ENCODE measurements at places on chromosomes 7 and 10. TPM values are rescaled to one million over a fixed set of nuclear protein-coding genes. Genes with fewer than 3 reads are reported as not detected.
A peak's percentile ranks its signal among the peaks of the same experiment; 100 is the strongest.

Gene TET1
- total RNA-seq: 1.5 TPM

DNA sequence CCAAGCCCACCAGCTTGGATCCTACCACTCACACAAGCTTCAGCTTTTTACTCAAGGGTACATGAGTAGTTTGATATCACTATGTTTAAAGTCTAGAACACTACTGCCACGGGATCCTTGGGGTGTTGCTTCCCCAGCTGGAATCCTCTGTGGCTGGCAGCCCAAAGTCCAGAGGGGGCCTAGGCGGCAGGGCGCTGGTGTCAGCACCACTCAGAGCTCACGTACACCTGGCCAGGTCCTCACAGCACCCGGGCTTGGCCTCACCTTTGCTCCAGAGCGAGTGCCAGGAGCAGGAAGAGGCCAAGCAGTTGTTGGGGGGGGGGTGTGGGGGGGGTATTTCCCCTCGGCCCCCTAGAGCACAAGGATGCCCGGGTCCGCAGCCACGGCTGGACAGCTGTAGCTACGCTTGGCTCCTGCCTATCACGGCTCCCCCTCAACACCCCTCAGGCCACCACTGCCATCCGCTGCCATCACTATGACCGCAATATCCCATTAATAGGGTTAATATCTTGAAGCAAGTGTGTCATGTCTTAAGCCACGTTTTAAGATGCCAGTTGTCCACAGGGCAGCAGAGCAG is 17.0 kb downstream of the ZDHHC6 start:
- H3K4me1 ChIP-seq: no peaks in the 10 kb centered on the region
- no peak for DNase-seq
- peaks cover 71% of the 10 kb centered on the region for H3K36me3 ChIP-seq
- H3K27ac ChIP-seq: no peak overlapping the region
- no peak overlapping the region for H3K4me3 ChIP-seq
- no peaks in the 10 kb centered on the region for H3K27me3 ChIP-seq

Gene TEX47
- total RNA-seq: not detected

GRCh38 chr7:94941844-94942632 is 34.6 kb downstream of the PPP1R9A start:
- H3K36me3 ChIP-seq: no peaks in the 10 kb centered on the region
- DNase-seq: no peak
- no peak overlapping the region for H3K27ac ChIP-seq
- H3K27me3 ChIP-seq: no peaks in the 10 kb centered on the region

Gene GIMAP4
- total RNA-seq: 448 TPM

Gene TRIM50
- total RNA-seq: not detected

DNA sequence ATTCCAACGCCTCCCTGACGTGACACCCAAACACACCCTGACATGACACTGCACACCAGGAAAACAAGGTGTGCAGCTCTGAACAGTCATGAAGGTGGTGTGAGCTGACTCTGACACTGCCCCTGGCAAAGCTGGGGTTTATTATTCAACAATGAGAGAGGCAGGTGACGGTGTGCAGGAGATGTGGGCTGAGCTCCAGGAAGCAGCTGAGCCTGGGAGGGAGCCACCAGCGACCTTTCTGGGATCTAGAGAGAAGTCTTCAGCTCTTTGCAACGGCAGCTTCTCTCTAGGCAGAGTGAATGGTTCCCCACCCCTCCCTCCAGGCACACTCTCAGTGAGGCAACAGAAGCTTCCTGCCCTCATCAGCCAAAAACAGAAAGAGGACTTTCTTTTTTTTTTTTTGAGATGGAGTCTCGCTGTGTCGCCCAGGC is 65.6 kb downstream of the SH3PXD2A start:
- H3K4me1 ChIP-seq: peaks cover 5% of the 10 kb centered on the region
- no peak for DNase-seq

- no peaks in the 10 kb centered on the region for H3K4me1 ChIP-seq
- H3K36me3 ChIP-seq: no peaks in the 10 kb centered on the region
- peaks cover 3% of the 10 kb centered on the region for H3K27me3 ChIP-seq
- H3K4me3 ChIP-seq: no peak overlapping the region
- H3K27ac ChIP-seq: no peak overlapping the region
Observed at GRCh38 chr7:112414855-112415490, 35.3 kb upstream of the IFRD1 start.

GRCh38 chr7:44106311-44107065 is 2.3 kb downstream of the AEBP1 start:
- H3K27me3 ChIP-seq: peaks cover 7% of the 10 kb centered on the region
- peaks cover 5% of the 10 kb centered on the region for H3K4me1 ChIP-seq
- no peak for DNase-seq
- H3K36me3 ChIP-seq: no peaks in the 10 kb centered on the region

DNA sequence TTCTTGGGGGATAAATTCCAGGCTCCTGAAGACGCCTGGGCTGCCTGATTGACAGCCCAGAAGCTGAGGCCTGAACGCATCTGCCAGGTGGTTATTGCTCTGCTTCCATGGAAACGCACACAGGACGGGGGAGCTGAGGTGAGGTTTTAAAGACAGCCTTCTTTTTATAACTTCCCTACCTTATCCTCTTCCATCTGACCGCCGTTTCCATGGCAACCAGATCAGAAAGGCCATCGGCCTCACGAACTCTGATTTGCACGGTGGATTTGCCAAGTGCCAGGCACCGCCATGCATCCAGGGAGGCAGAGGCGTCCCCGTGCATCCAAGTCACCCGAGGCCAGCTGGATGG is 260.9 kb downstream of the ADARB2 start:
- H3K27me3 ChIP-seq: no peaks in the 10 kb centered on the region
- H3K4me3 ChIP-seq: no peak overlapping the region

- H3K27me3 ChIP-seq: no peaks in the 10 kb centered on the region
- no peak overlapping the region for H3K4me3 ChIP-seq
- DNase-seq: no peak
- no peak overlapping the region for H3K27ac ChIP-seq
- H3K4me1 ChIP-seq: no peaks in the 10 kb centered on the region
Observed at GRCh38 chr10:84765086-84765485, 436.7 kb downstream of the CCSER2 start.

DNA sequence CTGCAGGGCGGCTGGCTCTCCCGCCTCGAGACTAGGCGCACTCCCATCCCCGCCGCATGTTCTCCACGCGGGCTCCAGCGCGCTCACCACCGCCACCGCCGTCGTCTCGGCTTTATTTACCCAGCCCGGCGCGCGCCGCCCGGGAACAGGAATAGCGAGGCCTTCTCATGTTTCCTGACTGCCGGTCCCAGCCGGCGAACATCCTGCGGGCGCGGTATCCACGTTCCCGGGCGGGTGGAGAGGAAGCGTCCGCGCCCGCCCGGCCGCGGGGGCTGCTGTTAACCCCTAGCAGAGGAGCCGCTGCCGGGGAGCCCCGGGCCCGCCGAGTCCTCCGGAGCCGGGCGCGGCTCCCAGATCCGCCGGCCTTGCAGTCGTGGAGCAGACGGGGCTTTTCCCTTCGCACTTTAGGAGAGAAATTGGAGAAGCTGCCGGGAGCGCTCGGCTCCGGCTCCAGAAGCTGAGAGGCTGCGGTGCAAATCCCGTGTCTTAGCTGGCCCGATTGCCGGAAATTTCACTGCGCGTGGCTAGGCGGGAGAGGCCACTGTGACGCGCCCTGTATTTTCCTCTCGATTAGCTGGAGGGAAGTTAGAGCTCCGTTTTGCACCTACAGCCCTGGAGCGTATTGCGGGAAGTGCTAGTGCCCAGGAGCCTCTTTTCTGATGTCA is at the start of gene MKX:
MKX (minus strand) TSS at position 88 of the 665 bp plus-strand sequence. CDS start 2,404 bp downstream, outside the sequence.
- H3K4me3 ChIP-seq: peak within 1 kb of the TSS; percentile 68
- H3K36me3 ChIP-seq: no peaks in the 10 kb centered on the region
- peaks cover 45% of the 10 kb centered on the region for H3K27me3 ChIP-seq

DNA sequence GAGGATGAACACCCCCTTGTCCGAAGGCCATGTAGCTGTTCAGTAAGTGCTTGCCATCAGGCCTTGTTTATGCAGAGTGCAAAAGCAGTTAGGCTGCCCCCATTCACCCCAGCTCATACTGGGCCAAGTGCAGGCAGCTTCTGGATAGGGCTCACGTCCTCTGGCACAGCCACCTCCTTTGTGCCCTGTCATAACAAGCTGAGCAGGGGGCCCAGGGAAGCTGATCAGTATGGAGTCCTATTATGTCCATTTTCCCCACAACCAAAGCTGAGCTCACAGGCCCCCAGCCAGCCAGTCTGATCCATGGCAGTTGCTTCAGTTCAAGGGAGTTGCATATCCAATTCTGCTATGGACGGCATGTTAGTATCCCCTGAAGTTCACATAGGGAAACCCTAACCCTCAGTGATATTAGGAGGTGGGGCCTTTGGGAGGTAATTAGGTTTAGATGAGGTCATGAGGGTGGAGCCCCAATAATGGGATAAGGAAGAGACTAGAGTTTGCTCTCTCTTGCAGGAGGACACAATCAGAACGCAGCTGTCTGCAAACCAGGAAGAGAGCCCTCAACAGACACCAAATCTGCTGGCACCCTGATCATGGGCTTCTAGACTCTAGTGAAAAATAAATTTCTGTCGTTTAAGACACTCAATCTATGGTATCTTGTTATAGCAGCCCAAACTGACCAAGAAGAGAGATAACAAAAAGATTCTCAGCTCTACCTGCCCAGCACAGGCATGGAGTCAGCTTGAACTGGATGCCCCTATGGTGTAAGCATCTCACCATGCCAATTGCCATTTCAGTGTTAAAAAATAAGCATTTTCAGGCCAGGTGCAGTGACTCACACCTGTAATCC is 155.9 kb downstream of the FGFR2 start:
- H3K4me3 ChIP-seq: no peak overlapping the region
- H3K4me1 ChIP-seq: no peaks in the 10 kb centered on the region
- H3K27ac ChIP-seq: no peak overlapping the region
- no peaks in the 10 kb centered on the region for H3K27me3 ChIP-seq
- no peak for DNase-seq

Gene ARHGEF5
- total RNA-seq: 9.0 TPM

Gene EPO
- not detected for total RNA-seq

GRCh38 chr10:74451127-74451829 is 300.3 kb downstream of the ADK start:
- H3K27ac ChIP-seq: no peak overlapping the region
- H3K36me3 ChIP-seq: no peaks in the 10 kb centered on the region
- no peaks in the 10 kb centered on the region for H3K4me1 ChIP-seq
- DNase-seq: no peak
- H3K4me3 ChIP-seq: no peak overlapping the region

DNA sequence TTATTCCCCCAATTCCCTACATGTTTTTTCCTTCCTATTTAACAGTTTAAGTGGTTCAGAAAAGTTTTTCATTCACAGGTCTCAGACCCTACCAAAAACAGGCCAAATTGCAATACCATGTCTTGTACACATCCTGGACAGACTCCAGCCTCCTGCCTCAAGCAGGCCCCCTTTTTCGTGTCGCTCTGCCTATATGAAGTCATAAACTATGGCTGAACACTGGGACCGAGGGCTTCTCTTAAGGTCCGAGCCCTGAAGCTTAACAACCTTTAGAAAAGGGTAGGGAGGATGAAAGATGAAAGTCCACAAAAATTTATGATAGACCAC is 1.4 kb downstream of the FBXW4 start:
- peak overlapping the region; percentile 86 for H3K4me3 ChIP-seq
- peaks cover 50% of the 10 kb centered on the region for H3K4me1 ChIP-seq
- no peaks in the 10 kb centered on the region for H3K36me3 ChIP-seq
- no peak for DNase-seq

Gene CFAP69
- total RNA-seq: not detected

GRCh38 chr10:12444981-12445700 is 95.8 kb downstream of the CAMK1D start:
- no peak for DNase-seq
- no peaks in the 10 kb centered on the region for H3K27me3 ChIP-seq
- no peaks in the 10 kb centered on the region for H3K36me3 ChIP-seq
- H3K27ac ChIP-seq: no peak overlapping the region
- H3K4me3 ChIP-seq: no peak overlapping the region
- H3K4me1 ChIP-seq: peaks cover 14% of the 10 kb centered on the region

DNA sequence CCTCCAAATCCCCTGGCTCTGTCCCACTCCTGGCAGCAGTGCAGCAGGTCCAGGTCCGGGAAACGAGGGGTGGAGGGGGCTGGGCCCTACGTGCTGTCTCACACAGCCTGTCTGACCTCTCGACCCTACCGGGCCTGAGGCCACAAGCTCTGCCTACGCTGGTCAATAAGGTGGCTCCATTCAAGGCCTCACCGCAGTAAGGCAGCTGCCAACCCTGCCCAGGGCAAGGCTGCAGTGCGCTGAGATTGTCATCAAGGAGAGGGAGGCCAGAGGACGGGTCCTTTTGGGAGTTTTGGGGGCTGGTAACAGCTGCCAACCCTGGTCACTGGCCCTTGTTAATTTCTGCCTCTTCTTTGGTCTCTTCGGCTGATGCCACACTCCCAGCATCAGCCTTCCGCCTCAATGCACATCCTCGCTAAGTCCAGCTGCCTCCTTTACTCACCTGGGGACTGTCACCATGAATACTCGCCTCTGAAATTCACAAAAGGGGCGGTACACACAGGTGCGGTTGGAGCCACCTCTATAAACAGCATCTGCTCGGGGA is 3.5 kb downstream of the EPO start:
- H3K4me3 ChIP-seq: no peak overlapping the region
- H3K27me3 ChIP-seq: peaks cover 8% of the 10 kb centered on the region
- H3K4me1 ChIP-seq: peaks cover 5% of the 10 kb centered on the region
- no peaks in the 10 kb centered on the region for H3K36me3 ChIP-seq

Gene LRMDA
- not detected for total RNA-seq

- no peaks in the 10 kb centered on the region for H3K27me3 ChIP-seq
- no peaks in the 10 kb centered on the region for H3K4me1 ChIP-seq
- no peak for DNase-seq
- H3K4me3 ChIP-seq: no peak overlapping the region
- H3K36me3 ChIP-seq: no peaks in the 10 kb centered on the region
Observed at GRCh38 chr10:49595713-49596492, 14.2 kb upstream of the SLC18A3 start.

GRCh38 chr10:49000437-49001398 is 61.1 kb upstream of the LRRC18 start:
- H3K4me3 ChIP-seq: no peak overlapping the region
- no peaks in the 10 kb centered on the region for H3K36me3 ChIP-seq
- H3K27me3 ChIP-seq: no peaks in the 10 kb centered on the region
- H3K27ac ChIP-seq: no peak overlapping the region
- H3K4me1 ChIP-seq: no peaks in the 10 kb centered on the region

DNA sequence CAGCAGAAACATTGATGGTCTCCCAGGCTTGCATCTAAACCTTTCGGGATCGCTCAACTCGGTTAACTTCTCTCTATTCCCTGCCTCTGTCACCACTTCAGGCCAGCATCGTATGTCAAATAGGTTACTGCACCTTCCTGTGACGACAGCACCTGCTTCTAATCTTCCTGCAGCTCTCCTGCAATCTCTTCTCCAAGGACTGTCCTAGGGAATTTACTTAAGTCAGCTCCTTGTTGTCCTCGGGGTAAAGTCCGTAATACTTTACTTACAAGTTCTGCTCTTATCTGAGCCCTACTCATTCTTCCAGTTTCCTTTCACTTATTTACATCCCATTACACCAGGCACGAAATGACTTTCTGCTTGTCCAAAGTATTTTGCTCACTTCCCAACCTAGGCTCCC is 372.7 kb upstream of the AKR1E2 start:
- no peak for DNase-seq
- no peaks in the 10 kb centered on the region for H3K36me3 ChIP-seq
- no peaks in the 10 kb centered on the region for H3K4me1 ChIP-seq
- no peak overlapping the region for H3K4me3 ChIP-seq
- H3K27ac ChIP-seq: no peak overlapping the region
